ENCODE measurements at places on chromosomes 3 and 15.

DNA sequence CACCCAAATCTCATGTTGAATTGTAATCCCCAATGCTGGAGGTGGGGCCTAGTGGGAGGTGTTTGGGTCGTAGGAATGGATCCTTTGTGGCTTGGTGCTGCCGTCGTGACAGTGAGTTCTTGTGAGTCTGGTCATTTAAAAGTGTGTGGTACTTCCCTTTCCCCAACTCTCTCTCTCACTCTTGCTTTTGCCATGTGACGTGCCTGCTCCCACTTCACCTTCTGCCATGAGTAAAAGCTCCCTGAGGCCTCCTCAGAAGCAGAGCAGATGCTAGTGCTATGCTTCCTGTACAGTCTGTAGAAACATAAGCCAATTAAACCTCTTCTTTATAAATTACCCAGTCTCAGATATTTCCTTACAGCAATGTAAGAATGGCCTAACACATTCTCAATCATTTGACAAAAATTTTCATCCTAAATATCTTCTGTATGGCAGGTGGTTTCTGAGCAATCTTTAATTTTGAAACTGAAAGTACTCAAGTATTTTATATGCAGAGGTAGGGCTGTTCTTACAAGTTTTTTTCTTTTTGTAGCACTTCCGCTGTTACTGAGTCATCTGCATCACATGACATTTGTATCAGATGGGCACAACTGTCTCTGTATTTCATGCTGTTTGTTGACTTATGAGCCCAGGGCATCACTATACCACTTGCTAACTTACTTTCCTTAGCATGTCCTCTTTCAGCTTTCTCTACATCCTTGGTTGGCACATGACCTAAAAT lies 8.8 kb downstream of the RPL39L start:
- DNase-seq, result no peak

DNA sequence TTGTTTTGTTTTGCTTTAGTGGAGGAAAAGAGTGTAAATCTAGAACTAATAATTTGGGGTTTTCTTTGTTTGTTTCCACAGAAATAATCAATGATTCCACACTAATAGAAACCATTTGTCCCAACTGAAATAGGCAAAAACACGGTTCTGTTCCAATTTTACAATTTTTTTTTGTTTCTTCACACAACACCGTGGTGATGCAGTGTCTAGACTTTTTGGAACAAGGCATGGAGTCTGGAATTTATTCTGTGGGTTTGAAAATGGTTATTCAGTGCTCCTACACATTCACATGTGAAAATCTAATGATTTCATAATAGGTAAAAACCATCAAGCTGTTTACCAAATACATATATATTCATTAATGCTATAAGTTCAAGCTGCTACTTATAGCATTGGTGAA lies 629.0 kb upstream of the TGFBR2 start:
- DNase-seq, result no peak

- no peak for DNase-seq
These were observed 207.9 kb upstream of the SLC2A2 start for GRCh38 chr3:171234298-171235010.

DNA sequence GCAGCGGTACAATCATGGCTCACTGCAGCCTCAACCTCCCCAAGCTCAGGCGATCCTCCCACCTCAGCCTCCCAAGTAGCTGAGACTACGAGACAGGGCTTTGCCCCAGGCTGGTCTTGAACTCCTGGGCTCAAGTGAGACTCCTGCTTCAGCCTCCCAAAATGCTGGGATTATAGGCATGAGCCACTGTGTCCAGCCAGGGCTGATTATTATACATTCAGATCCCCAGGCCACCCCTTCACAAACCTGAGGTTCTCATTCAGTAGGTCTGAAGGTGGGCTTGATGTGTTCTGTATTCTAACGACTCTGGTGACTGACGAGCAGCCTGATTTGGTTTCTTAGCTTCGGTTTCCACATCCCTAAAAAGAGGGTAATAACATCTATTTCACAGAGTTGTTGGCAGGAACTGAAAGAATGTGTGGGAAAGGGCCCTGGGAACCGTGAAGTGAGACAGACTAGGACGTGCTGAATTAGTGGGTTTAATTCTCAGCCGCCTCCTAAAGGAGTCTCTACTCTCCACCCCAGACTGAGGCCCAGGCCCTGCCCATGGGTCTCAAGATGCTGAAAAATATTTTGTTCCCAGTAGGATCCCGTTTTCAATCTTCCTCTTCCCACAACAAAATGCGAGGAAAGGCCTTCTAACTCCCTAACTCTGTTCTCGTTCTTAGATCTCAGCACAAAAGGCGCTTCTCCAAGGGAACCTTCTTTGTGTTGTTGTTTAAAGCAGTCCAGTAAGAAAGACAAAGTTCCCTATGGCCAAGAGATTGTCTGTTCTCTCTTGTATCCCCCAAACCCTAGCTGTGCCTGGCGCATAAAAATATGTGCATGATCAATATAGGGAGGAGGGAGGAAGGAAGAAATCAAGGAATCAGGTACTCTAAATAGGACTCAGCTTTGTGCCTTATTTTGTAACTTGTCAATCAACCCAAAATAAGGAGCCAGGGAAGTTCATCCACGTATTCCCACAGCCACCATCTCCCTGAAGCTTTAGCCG lies 210.0 kb upstream of the TOPAZ1 start:
- DNase-seq, result no peak

GRCh38 chr3:174098746-174099145 lies 701.2 kb downstream of the NLGN1 start:
- no peak for DNase-seq

- no peak for DNase-seq
These were observed 775 bp downstream of the TTC21A start for GRCh38 chr3:39108200-39108710.

DNA sequence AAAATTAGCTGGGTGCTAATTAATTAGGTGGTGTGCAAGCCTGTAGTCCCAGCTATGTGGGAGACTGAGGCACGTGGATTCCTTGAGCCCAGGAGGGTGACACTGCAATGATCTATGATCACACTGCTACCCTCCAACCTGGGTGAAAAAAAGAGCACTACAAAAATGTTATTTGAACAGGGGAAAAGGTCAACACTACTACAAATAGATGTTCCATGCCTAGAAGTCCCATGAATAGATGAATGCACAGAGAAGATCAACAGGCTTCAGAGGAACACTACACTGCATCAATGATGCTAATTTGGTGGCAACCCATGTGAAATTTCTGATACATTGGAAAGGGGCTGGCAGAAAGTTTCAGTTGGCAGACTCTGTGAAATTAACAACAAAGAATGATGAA lies 105.4 kb upstream of the FHIT start:
- DNase-seq, result no peak

- DNase-seq, result no peak
These were observed 32.5 kb downstream of the ABHD5 start for GRCh38 chr3:43723121-43723734.

DNA sequence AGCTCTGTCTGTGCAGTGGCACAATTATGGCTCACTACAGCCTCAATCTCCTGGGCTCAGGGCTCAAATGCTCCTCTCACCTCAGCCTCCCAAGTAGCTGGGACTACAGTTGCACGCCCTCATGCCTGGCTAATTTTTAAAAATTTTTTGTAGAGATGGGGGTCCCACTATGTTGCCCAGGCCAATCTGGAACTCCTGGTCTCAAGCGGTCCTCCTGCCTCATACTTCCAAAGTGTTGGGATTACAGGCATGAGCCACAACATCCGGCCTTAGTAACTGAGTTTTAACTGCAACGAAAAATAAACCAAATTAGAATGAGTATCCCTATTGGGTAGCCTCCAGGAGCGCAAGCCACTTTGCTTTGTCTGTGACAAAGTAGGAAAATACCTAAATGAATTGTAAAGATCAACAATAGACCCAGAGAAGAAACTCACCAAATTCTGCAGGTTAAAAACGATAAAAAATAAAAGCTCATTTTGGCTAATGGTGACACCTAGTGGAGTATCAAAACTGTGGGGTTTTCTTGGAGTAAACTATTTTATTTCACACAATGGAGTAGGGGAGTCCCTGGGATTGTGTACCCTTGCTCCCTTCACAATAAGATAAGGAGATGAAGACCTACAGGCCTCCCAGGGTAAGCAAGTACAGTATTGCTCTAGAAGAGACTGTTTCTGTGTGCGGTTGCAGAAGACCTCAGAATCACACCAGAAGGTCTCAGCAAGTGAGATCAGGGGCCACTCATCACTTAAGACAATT lies 21.0 kb upstream of the CA12 start:
- DNase-seq, result no peak

DNA sequence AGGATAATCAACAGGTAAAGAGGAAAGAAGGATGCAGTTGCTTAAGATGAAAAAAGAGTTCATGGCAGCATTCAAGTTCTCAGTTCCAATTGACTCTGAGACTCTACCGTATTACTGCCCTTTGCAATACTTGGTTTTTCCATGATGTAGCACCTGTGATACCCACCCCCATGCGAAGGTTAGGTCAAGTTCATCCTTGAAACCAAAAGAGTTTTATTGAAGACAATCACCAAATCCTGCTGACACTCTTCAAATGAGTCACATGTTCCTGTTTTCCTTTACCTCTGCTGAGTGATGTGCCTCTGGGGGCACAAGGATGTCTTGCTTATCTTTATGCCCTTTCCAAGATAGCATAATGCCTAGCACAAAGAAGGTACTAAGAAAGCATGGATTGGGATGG lies 111.3 kb upstream of the SLC7A14 start:
- no peak for DNase-seq

DNA sequence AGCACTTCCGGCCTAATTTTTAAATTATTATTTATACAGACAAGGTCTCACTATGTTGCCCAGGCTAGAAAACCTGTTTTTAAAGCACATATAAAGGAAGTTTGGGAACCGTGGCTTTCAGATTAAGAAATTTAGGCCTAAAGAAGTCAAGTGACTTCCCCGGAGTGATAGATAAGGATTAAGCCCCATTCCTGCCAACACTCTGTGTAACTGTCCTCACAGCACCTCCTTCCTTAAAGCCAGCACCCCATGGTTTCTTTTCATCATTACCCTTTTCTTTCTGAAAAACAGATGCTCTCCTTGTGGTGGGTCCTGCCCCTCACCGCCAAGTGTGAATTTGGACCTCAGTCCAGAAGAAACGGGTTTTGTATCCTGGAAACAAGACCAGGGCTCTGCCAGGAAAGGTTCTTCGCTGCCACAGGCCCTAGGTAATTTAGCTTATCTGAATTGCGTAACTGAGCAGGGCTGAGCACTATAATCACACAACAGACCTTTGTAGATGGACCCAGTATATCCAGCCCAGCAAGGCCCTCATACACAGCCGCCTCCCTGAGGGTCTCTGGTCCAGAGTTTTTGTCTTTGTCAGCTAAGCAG lies 231.3 kb downstream of the PLCL2 start:
- no peak for DNase-seq

DNA sequence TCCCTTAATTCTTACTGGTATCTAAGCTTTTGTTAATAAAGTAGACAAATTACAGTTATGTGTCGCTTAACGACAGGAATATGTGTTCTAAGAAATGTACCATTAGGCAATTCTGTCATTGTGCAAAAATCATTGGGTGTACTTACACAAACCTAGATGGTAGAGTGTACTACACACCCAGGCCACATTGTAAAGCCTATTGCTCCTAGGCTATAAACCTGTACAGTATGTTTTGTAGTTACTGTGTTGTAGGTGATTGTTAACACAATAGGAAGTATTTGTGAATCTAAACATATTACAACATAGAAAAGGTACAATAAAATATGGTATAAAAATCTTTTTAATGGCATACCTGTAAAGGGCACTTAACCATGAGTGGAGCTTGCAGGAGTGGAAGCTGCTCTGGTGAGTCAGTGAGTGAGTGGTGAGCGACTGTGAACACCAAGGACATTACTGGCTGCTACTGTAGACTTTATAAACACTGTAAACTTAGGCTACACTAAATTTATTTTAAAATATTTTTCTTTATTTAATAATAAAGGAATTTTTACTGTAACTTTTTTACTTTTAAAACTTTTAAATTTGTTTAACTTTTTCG lies 47.4 kb downstream of the FSIP1 start:
- DNase-seq, result no peak

DNA sequence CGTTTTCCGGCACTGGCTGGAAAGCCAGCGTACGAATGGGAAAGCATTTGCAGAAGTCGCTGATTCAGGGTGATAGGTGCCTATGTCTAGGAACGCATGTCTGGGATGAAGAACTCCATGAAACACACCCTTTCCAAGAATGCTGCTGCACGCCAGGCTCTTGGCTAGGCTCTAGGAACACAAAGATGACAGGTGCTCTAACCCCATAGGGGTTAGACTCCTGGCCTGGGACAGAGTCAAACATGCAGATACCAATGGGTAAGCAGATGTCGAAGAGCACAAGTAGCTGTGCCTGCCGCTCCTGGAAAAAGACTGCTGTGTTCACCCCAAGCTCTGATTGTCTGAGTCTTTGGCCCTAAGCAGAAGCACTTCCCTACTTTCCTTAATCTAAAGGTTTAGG lies 180.9 kb upstream of the UBE3A start:
- no peak for DNase-seq

DNA sequence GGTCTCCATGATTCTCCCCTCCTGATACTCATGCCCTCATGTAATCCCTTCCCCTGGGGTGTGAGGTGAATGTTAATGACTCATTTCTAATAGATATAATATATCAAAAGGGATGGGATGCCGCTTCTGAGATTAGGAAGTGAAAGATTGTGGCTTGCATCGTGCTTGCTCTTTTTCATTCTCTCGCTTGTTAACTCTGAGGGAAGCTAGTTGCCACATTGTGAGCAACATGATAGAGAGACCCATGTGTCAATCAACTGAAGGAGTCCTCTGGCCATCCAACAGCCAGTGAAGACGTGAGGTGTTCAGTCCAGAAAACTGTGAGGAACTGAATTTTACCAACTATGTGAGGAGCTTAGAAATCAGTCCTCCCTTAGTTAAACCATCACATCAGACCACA lies 28.9 kb upstream of the DRD3 start:
- no peak for DNase-seq

DNA sequence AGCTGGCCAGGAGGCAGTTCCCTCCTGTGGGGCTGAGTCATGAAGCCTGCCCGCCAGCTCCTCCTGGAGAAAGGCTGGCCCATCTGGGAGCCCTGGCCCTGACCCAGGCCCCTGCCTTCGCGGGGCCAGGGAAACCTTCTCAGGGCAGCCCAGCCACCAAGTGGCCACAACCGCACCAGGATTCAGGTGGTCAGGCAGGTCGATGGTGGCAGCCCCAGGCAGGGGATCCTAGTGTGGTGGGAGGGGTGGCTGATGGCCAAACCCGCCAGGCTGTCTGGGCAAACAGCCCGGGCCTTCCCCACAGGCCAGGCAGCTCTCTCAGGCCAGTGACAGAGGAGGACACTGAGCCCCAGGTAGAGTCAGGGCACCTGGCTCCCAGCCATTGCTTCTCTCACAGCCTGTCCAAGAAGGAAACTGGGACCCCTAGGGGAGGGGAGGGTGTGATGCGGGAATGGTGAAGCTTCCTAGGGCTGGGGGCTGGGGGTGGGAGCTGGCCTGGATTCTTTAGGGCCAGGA lies 1.2 kb downstream of the TWF2 start:
- DNase-seq, result no peak

- DNase-seq, result no peak
These were observed 445.1 kb upstream of the RBMS3 start for GRCh38 chr3:28835751-28836150.
